ENCODE measurements at places on chromosomes 16 and 17. TPM values are rescaled to one million over a fixed set of nuclear protein-coding genes. Genes with fewer than 3 reads are reported as not detected.

The COPRS gene
- total RNA-seq = 44.9 TPM

The ACD gene
- total RNA-seq = 10.3 TPM

The RAB37 gene
- total RNA-seq = 0.28 TPM

The CA5A gene
- not detected for total RNA-seq

The CX3CL1 gene
- total RNA-seq = under 0.01 TPM

The RASL10B gene
- 0.57 TPM for total RNA-seq

The NDRG4 gene
- total RNA-seq = 12.1 TPM

The CD300A gene
- total RNA-seq = not detected

The HSD11B2 gene
- 4.6 TPM for total RNA-seq

The C16orf86 gene
- 0.85 TPM for total RNA-seq

The TNRC6C gene
- total RNA-seq = 0.68 TPM

The NUPR1 gene
- total RNA-seq = 76.2 TPM

The MEIOB gene
- total RNA-seq = not detected

The CIBAR2 gene
- total RNA-seq = not detected

The ZP2 gene
- total RNA-seq = not detected

The SEC14L5 gene
- 0.34 TPM for total RNA-seq

The NTN3 gene
- 0.21 TPM for total RNA-seq

The RDM1 gene
- total RNA-seq = 0.14 TPM

The ZFP1 gene
- total RNA-seq = 11.2 TPM

The PLLP gene
- total RNA-seq = 3.1 TPM

The TMEM95 gene
- not detected for total RNA-seq

The KRTAP4-1 gene
- total RNA-seq = not detected

The EVI2A gene
- not detected for total RNA-seq

The CCL22 gene
- total RNA-seq = 0.36 TPM

The CDH8 gene
- 0.21 TPM for total RNA-seq

The MT1G gene
- total RNA-seq = 0.68 TPM

The GRN gene
- 1,739 TPM for total RNA-seq

The NPIPA3 gene
- 1.1 TPM for total RNA-seq

The SMIM5 gene
- 0.34 TPM for total RNA-seq

The MATCAP1 gene
- total RNA-seq = 3.8 TPM

The MARVELD3 gene
- total RNA-seq = 48.7 TPM

The PRAC2 gene
- not detected for total RNA-seq

The LITAFD gene
- not detected for total RNA-seq

The PLXDC1 gene
- not detected for total RNA-seq

The CD79B gene
- not detected for total RNA-seq

The CLDN7 gene
- 453 TPM for total RNA-seq

The FOXN1 gene
- under 0.01 TPM for total RNA-seq

The APOH gene
- total RNA-seq = not detected

The NECAB2 gene
- total RNA-seq = not detected

The SHBG gene
- 0.21 TPM for total RNA-seq

The CSH1 gene
- total RNA-seq = not detected

The EME1 gene
- 0.68 TPM for total RNA-seq

The TNFRSF12A gene
- 279 TPM for total RNA-seq

The HIC1 gene
- 1.4 TPM for total RNA-seq

The DHRS7B gene
- 23.2 TPM for total RNA-seq

Data from nasal cavity respiratory epithelium epithelial cell of viscerocranial mucosa (primary cell).